ENCODE measurements at places on chromosomes 6 and 20.

- DNase-seq, result no peak
These were observed 42.2 kb downstream of the VSTM2L start for GRCh38 chr20:37945091-37945547.

GRCh38 chr6:23045280-23045679 is 475.9 kb downstream of the HDGFL1 start:
- no peak for DNase-seq

DNA sequence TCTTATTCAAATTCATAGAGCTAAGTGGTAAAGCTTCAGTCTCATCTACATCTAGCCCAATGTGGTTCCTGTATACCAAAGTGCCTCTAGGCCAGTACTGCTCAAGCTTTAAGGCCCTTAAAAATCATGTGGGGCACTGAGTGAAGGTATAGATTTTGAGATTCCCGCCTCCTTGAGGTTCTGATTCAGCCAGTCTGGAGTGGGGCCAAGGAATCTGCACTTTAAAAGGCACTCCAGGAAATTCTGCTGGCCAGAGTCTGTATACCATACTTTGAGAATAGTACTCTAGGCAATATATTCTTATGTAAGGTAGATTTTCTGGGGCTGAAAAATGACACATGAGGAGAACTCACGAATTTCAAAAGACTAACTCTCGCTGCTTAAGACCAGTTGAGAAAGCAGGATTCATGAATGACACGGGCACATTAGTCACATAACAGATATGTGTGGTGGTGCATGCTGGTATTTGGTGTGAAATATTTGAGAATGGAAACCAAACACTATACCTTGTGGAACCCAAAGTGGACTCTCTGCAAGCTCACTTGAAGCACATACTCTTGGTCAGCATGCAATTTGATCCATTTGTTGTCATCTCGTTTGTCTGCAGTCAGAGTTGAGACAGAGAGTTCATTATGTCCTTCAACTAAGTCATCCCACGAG is 47.6 kb upstream of the SIM1 start:
- DNase-seq, result no peak

- DNase-seq, result no peak
These were observed 33.8 kb downstream of the RANBP9 start for GRCh38 chr6:13677878-13678254.

- DNase-seq, result no peak
These were observed 59.0 kb upstream of the EEF1A1 start for GRCh38 chr6:73579851-73580246.

GRCh38 chr6:37548067-37548674 is 48.5 kb upstream of the CCDC167 start:
- no peak for DNase-seq

- no peak for DNase-seq
These were observed 35.9 kb upstream of the PIM1 start for GRCh38 chr6:37134036-37134395.

- no peak for DNase-seq
These were observed 74.1 kb upstream of the SLC4A11 start for GRCh38 chr20:3312940-3313682.

GRCh38 chr20:49631856-49632418 is 64.0 kb upstream of the PTGIS start:
- no peak for DNase-seq

DNA sequence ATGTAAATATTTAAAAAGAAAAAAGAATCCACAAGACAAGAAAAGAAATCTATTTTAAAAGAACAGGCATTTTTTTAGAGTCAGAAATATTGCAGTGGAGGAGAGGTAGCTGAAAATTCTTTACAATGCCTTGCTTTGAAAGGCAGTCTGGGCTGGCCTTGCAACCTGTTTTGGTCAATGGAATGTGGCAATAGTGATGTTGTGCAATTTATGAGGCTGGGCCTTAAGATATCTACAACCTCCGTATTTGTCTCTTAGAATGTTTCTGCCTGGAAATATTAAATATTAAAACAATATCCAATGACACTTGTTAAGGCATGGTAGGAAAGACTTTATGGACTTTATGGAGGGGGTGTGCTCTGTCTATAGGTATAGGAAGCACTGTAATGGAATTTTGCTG is 14.8 kb upstream of the SCGN start:
- DNase-seq, result no peak

GRCh38 chr20:35240811-35241293 is 14.4 kb downstream of the MMP24 start:
- no peak for DNase-seq

DNA sequence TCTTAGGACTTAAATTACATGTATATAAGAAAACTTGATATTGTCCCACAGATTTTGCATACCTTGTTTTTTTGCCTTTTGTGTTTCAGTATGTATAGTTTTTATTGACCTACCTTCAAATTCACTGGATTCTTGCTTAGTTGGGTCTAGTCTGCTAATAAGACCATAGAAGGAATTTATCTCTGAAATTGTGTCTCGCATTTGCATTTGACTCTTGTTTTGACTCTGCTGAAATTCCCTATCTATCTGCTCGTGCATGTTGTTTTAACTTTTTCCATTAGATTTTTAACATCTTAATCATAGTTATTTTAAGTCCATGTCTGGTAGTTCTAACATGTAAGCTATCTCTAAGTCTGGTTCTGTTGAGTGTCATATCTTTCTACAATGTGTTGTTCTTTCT is 163.9 kb downstream of the SCP2D1 start:
- DNase-seq, result no peak

DNA sequence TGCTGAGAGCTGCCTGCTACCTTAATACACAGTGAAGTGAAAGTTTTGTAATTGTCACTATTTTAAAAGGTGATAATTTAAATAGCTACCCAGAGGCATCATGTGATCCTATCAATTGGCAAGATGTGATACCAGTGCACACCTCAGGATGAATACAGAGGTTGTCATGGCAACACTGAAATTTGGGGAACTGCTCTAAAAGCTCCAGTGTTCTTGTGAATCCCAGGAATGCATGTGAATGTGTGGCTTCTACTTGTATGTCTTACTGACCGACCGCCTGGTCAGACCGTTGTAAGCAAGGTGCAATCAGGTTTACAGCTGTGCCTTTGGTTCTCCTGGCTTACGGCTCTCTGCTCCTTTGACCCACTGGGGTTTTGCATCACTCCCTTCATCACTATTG is 146.3 kb upstream of the GJE1 start:
- no peak for DNase-seq

DNA sequence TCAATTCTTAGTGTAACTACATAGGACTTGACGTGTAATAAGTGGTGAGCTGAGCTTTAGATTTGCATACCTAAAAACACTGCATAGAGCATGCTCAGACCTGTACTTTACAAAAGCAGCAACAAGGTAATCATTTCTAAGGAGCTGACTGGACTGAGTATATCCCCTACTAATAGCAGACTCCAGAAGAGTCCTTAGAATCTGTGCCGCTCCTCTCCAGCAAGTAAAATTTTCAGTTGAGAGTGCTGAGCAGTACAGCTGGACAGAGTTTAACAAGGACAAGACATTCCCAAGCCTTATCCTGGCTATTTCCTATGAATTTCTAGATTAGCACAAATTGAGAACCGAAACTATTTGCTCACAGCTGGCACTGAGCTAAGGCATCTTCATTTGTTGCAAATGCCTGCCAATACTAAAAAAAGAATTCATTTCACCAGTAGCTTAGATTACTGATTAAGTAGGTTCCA is 26.1 kb upstream of the KLHL31 start:
- DNase-seq, result no peak

DNA sequence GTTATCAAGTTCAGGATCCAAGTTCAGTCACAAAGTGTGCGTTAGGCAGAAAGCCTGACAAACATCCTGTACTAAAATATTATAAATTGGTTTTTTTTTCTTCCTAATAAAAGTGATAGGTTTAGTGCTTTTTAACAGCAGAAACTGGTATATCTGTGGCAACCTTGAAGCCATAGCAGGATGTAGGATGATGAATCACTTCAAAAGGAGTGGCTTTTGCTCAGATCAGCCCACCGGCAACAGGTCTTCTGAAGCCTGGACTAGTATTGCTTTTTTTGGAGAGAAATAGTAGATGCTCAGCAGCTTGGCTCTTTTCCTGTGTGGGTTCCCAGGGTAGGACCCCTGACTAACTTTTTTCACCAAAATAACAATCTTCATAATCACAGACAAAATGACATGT is 190.8 kb downstream of the EPM2A start:
- no peak for DNase-seq

DNA sequence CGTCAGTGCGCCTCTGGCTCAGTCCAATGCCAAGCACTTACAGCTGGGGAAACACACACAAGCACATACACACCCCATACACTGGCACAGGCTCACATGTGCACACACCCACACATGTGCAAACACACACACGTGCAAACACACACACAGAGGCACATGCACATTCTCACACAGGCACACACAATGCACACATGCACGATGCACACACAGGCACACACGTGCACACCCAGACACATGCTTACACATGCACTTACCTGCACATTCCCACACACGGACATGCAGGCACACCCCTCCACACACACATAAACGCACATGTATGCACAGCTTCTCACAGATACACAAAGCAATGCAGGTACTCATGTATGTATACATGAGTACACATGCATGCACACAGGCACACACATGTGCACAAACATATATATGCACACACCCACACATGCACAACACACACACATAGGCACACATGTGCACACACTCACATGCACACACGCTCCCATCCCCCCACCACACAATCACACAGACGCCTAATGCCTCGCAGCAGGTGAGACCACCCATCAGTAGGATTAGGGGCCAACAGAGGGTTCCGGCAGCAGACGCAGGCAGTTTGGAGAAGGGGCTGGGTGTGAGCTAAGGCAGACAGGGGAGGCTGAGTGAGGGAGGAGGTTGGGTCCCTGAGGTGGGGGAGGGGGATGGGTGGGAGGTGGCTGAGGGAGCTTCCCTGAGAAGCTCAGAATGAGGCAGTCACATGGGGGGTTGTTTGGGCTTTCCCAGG is 71.2 kb upstream of the SLCO4A1 start:
- DNase-seq, result no peak

DNA sequence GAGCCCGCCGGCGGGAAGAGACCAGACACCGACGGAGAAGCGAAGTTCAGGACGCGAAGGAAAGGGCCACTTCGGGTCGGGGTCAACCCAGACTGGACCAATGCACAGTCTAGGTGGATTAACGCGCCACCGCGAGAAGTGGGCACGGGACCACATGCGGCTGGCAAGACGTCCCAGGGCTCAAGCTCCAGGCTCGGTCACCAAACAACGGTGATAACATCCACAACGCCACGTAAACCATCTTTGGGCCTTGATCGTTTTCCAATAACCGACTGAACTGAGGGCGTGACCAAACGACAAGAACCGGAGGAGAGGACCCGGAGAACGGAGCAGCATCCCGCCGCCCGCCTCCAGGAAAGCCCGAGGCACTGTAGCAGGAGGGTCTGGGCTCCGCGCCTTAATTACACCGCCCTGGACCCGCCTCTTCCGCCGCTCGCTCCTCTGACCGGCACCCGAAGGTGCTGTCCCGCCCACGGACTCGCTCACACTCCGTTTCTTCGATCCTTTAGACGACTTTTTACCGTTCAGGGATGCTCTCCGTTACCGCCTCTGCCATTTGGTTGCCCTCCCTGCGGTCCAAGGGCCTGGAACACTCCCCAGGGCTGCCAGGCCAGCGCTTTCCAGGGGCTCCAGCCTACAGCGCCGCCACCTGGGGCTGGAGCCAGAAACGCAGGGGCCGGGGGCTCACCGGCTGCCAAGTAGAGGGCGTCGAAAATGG is 44.1 kb downstream of the DPPA5 start:
- peak; percentile 91 for DNase-seq

DNA sequence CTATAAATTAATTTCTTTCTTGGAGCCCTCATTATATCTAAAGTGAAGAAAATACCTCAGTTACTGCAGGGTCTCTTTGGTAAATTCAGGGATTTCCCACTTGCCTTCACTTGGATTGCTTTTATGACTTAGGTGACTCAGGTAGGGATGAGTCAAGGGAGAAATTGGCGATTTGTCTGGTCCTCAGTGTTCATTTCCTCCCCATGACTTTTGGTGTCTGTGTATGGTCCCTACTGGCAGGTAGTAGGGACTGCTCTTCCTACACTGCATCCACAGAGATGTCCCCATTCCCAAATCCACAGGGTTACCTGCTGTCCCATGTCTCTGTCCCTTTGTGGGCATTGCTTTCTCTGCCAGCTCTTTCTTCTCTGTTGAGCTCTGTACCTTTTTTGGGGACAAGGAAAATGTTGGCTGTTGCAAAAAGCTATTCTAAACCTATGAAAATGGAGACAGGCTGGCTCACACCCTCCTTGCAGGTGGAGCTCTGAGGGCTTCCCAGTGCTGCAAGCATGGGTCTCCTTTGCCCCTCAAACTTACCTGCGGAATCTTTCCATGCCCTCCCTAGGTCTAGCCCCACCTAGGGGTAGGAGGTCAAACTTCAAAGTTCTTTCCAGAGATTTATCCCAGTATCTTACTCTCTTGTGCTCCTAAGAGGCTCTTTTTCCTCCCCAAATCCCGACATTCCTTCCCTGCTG is 211.9 kb downstream of the ZNF217 start:
- DNase-seq, result no peak

DNA sequence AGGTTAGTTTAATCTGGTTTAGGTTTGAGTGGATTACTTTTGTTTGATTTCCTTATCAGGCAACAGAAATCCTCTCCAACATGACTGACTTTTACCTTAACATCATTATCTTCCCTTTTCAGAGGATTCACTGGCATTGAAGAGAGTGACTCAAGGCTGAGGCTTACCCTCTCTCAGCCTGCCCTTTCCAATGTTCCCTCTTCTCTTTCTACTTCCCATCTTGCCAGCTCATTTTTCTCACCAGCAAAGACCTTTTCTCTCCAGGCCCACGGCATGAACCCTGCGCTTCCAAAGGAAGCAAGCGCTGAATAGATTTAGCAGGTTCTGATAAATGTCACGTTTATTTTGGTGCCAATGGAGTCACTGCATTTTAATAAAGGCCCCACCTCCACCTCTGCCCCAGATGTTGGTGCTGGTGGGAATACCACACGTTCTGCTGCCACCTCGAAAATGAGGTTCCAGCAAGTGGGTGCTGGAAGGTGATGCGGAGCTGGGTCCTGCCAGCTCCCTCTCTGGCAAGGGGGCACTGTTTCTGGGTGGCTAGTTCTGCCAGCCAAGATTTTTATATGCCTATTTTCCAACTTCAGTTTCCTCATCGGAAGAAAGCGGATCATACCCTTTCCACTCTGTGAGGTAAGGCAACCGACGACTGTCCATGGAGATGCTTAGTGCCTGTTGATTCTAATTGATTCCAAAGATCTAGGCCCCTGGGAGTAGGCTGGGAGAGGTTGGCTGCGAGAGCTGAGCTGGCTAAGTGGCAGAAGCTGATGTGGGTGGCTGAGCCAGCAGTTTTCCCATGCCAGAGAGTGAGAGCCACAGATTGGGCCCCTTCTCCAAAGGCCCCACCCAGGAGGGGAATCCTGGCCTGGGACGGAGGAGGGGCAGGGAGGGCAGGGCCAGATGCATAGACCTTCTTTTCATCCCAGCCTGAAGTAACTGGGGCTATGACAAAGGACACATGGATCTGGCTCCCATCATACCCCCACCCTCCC is 87.7 kb upstream of the MAFB start:
- no peak for DNase-seq

GRCh38 chr20:41903586-41903985 is 285.4 kb upstream of the CHD6 start:
- no peak for DNase-seq

GRCh38 chr6:116012471-116012949 is 48.2 kb downstream of the FRK start:
- DNase-seq, result no peak
